ENCODE measurements at places on chromosomes 2 and 18.

- no peak for DNase-seq
Measured at GRCh38 chr2:129462349-129462748, 517.1 kb upstream of the RAB6C start.

DNA sequence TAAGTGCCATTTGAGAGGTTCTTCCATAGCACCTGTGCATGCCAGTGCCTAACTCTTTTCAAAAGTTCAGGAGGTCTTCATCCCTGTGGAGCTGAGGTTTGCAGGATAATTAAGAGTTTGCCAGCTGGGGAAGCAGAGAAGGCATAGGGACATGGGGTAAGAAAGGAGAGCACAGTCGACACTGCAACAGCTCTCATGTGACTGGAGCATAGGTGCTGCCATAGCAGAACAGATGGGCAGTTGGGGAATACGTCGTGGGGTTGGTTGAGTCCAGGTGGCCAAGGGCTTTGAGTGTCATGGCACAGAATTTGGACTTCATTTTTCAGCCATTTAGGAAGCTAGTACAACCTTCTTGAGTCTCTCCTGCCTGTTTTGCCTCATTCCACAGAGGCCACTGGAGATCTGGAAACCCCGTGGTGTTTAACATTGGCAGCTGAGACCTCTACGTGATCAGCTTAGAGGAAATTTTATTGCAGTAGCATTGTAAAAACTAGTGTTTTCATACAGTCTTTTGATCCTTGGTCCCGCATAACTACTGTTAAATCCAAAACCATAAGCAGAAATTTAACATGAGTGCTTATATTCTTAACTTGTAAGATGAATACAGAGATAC is 65.1 kb downstream of the CRIM1 start:
- no peak for DNase-seq

DNA sequence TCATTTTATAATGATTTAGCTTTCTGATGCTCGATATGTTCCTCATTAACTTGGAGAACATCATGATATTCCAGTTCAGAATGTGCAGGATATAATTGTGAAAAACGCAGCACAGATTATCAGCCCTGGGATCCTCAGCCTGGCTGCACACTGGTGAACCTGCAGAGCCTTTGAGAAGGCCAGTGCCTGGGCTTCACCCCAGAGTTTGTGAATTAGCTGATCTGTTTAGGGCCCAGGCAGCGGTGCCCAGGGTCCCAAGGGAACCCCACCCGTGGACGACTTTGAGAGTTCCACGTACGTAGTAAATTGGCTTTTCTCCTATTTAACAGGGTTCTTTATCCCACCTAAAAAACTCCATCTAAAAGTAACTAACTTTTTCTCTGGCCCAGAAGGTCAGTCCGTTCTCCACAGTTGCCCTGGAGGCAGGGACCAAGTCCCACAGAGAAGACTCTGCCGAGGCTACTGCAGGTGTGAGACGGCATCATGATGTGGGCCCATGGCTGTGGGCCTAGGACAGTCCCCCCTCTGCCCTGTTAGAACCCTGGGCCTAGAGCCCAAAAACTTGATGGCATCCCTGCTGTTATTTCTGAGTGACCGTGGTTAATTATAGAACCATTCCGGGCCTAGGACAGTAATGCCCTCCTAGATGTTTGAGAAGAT is 39.6 kb upstream of the RPL31 start:
- DNase-seq, result no peak

DNA sequence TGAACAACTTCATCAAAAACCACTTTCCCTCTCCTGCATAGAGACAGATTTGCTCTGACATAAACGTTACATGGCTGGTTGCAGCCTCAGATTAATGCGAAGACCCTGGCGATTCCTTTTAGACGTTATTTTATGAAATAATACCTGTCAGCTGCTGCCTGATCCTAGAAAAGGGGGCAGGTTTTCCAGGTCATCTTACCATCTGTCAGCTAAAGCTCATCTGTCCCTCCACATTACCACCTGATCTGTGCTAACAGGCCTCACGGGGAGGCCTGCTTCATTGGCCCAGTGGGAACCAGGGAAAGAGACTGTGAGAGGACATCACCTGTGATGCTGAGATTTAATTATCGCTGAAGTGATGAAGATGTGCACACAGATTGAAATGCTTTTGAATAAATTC is 261.0 kb downstream of the ARHGAP15 start:
- no peak for DNase-seq

DNA sequence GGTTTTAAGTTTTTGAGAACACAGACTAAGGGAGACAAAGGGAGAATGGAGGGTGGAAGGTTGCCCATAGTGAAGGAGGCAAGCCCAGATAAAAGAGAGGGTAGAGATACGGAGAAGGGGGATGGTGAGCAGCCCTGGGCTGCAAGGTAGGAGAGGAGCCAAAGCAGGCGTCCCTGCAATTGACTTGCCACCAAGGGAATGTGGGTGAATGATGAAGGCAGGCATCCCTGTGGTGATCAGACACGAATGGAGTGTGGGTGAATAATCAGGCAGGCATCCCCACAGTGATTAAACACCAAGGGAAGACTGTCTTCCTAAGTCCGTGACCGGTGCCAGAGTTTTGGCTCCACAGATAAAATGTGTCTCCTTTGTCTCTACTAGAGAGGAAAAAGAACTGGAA is 16.5 kb upstream of the ALPK2 start:
- DNase-seq, result no peak

DNA sequence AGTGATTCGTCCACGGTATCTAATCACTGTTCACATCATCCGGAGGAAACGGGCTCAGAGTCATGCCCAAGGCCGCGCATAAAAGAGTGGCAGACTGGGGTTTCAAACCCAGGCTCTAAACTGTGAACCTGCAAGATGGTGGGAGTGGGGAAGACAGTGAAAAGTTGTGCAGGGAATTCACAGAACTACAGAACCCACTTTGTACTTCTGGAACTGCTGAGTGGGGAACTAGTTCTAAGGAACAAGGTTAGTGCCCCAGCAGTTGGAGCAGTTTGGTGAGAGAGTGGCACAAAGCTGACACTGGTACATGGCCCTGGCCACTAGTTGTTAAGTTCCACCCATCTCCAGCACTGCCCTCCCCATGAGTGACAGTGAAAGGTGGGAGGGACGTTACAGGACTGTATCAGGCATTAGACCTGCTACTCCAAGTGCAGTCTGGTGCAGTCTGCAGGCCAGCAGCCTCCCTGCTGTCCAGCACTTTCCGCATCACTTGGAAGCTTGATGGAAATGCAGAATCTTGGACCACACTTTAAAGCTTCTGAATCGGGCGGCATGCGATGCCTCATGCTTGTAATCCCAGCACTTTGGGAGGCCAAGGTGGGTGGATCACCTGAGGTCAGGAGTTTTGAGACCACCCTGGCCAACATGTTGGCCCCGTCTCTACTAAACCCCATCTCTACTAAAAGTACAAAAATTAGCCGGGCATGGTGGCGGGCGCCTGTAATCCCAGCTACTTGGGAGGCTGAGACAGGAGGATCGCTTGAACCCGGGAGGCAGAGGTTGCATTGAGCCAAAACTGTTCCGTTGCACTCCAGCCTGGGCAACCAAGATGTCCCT is 47.3 kb downstream of the C2orf42 start:
- no peak for DNase-seq

- DNase-seq, result no peak
Measured at GRCh38 chr2:144154205-144154604, 365.7 kb downstream of the ZEB2 start.

DNA sequence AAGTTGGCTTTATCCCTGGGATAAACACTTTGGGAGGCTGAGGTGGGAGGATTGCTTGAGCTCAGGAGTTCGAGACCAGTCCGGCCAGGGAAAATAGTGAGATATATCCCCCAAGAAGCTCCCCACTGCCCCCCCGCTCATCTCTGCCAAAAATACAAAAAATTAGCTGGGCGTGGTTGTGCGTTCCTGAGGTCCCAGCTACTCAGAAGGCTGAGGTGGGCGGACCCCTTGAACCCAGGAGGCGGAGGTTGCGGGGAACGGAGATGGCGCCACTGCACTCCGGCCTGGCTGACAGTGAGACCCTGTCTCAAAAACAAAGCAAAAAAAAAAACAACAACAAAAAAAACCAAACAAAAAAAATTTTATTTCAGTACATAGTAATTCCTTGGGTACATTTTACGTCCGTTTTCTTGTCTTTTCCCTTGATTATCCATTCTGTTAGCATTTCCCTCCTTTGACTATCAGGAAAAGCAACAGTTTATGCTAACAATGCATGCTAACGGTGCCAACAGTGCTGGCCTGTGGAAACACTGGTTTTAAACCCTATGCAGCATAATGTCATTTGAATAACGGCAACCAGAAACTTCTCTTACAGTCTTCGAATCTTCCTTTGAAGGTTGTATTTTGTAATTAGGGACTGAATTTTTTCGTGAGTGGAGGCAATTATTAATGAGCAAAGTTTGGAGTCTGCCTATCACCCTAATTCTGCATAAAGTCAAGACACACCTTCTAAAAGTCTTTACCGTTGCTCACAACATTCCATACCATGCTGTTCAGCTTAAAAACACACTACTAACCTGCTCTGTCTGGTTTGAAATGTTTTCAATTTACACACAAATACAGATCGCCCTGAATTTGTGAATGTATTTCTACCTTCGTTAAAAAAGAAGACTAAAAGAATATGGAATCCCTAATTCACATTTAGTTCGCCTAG is 721 bp upstream of the MIB1 start:
- DNase-seq, result no peak

- DNase-seq, result peak; percentile 48
Measured at GRCh38 chr2:117835990-117836760, 21.7 kb downstream of the DDX18 start.

- DNase-seq, result no peak
Measured at GRCh38 chr18:3100498-3101132, 87.7 kb upstream of the LPIN2 start.

GRCh38 chr18:64032312-64032711 is 62.4 kb downstream of the SERPINB8 start:
- no peak for DNase-seq

DNA sequence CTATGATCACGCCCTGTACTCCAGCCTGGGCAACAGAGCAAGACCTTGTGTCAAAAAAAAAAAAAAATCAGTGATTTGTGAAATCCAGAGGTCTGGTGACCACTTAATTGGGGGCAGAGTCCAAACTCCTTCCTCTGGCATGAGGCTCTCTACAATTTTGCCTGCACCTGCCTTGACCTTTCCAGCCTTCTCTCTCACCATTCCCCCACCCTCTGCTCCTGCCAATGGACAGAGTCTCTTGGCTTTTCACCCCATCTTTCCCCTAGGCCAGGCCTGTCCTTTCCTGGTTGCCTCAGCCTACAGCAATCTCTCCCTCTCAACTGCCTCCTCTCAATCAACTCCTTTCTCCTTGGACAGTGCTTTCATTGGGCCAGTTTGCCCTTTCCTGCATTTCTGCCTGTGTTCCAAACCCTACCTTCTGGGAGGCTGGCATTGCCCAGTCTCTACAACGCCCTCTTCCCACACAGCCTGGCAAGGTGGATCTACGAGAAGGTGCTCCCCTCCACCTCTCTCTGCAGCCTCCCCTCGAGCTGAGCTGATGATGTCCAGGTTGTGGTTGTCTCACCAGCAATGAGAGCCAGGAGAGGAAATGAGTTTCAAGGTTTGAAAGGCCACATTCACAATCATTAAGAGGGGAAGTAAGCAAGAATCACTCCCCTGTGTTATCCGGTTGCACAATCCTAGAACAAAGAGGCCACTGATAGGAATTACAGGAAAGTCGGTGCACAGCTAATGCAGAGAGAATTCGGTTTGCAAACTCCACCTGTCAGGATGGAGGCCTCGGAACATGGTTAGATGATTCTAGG is 39.5 kb upstream of the NPAS2 start:
- DNase-seq, result no peak

DNA sequence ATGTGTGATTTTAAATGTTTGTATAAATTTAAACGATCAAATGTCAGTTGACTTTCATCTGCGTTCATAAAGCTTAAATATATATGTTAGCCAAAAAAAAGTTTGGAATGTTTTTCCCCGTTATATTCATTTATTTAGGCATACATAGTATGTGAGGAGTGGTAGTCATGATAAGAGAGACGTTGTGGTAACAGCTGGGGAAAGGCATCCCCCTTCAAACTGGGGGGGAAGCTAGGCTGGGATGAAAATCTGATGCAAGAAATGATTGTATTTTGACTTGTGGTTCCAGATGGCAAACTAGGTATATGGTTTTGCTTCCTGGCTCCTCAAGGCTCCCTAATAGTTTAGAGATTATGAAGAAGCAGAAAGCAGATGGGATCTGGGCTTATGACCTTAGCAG is 30.1 kb downstream of the ITGA6 start:
- no peak for DNase-seq

DNA sequence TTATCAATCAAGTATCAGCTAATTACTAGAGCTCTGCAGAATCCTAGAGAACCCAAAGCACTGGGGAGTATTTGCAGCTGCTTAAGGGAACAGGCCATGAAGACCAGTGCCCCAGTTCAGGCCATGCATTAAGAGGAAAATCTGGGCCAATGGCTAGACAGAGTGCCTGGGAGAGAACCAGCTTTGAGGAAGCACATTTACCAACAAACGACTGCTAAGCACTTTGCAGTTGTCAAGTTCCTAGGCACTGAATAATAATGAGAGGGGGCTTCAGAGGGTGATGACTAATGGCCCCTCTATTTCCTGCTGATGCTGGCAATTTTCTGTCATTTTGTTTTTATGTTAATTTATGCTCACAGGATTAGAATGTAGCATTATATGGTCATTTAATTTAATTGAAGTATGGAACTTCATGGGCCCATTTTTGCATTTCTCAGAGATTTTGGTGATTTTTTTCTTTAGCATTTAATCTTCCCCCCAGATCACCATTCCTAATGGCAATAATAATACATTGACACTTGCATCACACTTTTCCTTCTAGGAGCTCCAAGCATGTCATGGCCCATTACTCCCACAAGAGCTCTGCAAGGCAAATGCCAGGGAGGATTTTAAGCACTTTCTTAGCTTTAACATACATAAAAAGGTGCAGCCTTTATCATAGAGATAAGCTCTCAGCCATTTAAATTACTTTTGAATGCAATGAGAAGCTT is 147.7 kb upstream of the SPATS2L start:
- DNase-seq, result no peak

DNA sequence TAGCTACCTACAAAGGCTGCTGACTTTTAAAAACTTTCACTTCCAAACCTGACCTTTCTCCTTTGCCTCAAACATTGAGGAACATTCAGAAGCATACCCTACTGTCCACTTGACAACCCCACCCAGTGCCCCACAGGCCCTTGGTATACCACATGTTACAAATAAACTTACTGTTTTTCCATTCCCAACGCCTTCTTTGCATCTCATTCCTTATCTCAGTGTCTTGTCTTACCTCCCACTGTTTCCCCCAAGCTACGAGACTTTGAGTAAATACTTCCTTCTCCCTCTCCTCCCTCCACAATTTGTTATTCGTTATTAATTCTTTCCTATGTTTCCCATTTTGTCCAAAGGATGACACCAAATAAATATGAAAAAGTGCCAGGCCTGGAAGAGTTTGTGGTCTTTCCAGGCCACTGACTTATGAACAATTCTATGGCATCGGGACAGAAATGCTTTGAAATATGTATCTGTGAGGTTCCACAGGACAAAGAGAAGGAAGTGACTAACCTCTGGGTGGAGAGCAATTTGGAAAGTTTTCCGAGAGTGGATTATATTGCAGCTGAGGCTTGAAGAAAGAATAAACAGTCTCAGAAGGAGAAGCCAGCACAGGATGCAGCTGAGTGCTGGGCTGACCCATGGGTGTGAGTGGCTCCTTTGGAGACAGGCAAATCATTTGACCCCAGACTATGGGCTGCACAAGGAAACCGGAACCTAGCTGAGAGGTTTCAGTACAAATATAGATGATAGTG is 409.0 kb downstream of the LPIN1 start:
- DNase-seq, result no peak

All from stimulated activated CD8-positive, alpha-beta memory T cell treated with anti-CD3 and anti-CD28 coated beads, Interleukin-2, amount 100 ng/mL, for 48 hours (primary cell).